Stimulated activated CD4-positive, alpha-beta T cell treated with anti-CD3 and anti-CD28 coated beads, Interleukin-4, amount 100 ng/mL, for 24 hours (primary cell): ENCODE measurements at places on chromosomes 13 and 19.
A peak's percentile ranks its signal among the peaks of the same experiment; 100 is the strongest.

DNA sequence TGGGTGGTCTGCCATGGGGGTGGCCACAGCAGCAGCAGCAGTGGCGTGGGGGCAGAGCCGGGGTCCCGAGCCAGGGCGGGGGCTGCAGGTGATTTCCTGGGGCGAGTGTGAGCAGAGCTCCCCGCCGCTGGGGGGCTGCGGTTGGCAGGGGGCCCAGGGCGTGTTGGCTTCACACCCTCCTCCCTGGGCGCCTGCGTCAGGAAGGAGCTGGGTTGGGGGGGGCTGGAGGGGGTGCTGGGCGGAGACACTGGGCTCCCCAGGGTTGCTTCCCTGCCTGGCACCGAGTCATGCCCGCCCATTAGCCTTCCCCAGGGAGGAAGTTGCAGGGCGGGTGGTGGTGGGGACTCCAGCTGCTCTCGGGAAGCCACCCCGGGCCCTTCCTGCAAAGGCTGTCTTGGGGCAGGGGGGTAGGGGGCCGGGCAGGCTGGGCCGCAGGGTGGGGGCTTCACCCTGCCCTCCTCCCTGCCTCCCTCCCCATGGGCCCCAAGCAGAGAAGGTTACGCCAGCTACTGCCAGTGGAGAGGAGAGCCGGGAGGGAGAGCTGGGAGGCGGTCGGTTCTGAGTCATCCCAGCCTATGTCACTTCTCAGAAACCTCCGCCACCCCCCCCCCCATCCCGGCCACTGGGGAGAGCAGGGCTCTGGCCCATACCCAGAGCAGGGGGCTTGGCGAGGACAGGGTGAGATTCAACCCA lies 4.6 kb downstream of the MIDN start:
- peak; percentile 76 for DNase-seq

DNA sequence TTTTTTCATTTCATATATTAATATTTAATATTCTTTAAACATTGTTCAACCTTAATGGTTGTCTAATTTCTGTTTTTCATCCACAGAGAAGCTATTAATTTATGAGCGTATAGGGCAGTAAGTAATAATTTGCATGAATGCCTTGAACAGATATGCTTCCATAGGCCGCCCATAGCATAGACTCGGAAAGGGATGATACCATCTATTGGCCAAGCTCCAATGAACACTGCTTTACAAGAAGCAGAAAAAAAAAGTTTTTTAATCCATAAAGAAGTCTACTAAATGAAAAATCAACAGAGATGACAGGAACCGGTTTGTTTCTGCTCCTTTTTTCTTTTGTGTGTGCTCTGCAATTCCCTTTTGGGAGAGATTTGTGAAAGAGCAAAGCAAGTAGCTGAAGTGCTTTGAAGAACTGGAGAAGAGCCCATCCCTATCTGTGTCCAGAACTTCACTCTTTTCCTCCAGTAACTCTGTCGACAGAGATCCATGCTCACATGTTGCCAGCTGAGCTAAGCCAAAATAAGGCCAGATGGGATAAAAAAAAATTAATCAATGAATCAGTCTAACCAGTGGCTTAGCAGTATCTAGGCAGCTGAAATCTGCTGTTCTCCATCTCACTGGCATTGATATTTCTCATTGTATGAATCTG lies 215.9 kb upstream of the SOX21 start:
- no peak for DNase-seq

DNA sequence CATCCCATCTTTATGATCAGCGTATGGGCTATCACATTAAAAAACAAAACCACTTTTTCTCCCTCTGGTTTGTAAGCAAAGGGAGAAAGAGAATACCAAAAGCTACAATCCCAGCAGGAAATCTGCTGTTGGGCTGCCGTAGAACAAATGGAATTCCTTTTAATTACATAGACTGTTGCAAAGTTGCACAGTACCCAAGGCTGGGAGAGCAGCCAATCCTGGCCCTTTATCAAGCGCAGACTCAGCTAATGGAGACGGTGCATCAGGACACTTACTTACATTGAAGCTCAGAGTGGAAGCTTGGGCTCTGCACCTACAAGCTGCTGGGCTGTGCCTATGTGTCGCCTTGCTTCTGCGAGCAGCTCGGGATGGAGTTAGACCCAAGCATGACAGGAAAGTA lies 15.2 kb downstream of the CCNA1 start:
- DNase-seq, result no peak

- no peak for DNase-seq
These were observed 59.1 kb downstream of the AKAP11 start for GRCh38 chr13:42331009-42331408.

GRCh38 chr13:40063703-40064102 lies 408.2 kb downstream of the COG6 start:
- no peak for DNase-seq

DNA sequence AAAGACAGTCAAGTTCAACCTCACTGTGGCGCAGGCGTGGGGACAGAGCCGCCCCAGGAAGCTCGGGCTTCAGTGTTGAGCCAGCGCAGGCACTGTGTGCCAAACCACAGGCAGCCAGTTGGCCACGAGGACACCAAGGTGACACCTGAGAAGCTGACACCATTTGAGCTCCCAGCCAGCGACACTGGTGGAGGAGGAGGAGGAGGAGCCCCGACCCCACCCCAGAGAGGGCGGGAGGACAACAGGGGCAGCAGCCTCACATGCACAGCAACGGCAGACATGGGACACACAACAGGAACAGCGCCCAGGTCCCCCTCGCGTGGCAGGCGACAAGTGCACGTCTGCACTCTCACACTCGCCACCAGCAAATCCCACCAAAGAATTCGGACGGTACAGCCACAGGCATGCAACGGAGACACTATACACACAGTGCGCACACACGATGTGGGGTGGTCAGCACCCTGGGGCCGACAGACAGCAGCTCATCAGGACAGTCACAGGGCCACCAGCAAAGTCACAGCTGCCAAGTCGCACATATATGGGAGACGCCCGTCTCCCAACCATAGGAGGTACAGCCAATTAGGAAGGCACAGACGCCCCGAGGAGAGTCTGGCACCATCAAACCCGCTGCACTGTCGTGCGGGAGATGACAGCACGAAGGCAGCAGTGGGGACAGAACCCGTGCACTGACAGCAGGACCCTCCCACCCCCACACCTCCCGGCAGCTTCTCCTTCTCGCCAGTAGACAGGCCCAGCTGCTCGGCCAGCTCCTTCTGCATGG lies 3.4 kb downstream of the EIF3G start:
- DNase-seq, result no peak
